Renal pelvis (tissue), 12 donors: ENCODE measurements at places on chromosomes 13 and 19. TPM values are rescaled to one million over a fixed set of nuclear protein-coding genes. Genes with fewer than 3 reads are reported as not detected.

DNA sequence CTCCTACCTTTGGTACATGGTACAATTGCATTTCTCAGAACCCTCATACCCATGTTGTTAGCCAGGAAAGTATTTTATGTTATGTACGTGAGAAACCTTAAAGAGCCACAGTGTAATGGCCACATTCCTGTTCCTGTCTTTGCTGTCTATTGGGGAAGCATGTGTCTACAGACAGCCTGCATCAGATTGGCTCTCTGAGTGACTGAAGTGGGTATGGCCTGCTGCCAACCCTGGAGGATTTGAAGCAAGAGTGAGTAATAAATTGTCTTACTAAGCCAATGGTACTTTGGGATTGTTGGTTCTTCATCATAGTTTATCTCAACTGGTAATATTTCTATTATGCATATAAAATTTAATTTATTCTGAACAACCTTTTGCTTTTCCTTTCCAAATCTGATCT is 574.1 kb downstream of the LMO7 start:
- DNase-seq: no peak

GRCh38 chr19:30391554-30392551 is 19.7 kb downstream of the ZNF536 start:
- no peak for DNase-seq

DNA sequence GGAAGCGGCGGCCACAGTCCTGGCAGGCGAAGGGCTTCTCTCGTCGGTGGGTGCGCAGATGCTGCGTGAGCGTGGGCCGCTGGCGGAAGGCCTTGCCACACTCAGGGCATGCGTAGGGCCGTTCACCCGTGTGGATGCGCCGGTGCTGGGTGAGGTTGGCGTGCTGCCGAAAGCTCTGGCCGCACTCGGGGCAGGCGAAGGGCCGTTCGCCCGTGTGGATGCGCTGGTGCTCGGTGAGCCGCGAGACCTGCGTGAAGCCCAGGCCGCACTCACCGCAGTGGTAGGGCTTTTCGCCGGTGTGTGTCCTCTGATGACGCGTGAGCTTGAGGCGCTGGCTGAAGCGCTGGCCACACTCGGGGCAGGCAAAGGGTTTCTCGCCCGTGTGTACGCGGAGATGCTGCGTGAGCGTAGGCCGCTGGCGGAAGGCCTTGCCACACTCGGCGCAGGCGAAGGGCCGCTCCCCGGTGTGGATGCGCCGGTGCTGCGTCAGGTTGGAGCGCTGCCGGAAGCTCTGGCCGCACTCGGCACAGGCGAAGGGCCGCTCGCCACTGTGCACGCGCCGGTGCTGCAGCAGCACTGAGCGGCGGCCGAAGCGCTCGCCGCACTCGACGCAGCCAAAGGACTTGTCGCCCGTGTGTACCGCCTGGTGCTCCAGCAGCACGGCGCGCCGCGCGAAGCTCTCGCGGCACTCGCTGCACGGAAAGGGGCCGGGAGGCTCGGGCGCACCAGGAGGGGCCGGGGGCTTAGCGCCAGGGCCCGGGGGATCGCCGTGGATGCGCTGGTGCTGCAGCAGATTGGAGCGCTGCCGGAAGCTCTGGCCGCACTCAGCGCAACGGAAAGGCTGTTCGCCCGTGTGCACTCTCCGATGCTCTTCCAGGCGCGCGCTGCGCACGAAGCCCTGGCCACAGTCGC is 4.0 kb upstream of the UBE2M start:
- DNase-seq: no peak

DNA sequence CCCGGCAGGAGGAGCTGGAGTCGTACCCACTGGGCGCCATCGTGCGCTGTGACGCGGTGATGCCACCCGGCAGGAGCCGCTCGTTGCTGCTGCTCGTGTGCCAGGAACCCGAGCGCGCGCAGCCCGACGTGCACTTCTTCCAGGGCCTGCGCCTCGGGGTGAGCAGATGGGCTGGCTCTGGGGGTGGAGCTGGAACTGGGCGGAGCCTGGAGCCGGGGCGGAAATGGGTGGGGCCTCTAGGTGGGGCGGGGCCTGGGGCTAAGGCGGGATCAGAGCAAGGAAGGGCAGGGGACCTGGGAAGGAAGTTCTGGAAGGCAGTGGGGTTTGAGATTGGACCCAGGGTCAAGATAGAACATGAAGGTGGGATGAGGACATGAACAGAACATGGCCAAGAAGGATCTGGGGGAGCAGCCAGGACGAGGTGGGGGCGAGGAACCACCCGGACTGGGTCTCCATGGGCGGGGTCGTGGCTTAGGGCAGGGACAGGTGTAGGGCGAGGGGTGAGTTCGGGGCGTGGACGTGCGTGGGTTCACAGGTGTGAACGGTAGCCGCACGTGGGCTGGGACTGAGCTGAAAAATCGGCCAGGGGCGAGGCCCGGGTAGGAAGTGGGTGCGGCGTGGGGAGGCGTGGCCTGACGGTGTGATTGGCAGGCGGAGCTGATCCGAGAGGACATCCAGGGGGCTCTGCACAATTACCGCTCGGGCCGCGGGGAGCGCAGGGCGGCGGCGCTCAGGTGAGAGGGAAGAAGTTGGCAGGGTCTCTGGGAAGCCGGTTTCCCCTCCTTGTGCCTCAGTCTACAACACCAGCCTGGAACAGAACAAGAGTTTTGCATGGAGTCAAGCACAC is 4.7 kb downstream of the EPS8L1 start:
- DNase-seq: no peak

GRCh38 chr13:52838433-52839107 is 9.9 kb downstream of the PCDH8 start:
- no peak for DNase-seq

DNA sequence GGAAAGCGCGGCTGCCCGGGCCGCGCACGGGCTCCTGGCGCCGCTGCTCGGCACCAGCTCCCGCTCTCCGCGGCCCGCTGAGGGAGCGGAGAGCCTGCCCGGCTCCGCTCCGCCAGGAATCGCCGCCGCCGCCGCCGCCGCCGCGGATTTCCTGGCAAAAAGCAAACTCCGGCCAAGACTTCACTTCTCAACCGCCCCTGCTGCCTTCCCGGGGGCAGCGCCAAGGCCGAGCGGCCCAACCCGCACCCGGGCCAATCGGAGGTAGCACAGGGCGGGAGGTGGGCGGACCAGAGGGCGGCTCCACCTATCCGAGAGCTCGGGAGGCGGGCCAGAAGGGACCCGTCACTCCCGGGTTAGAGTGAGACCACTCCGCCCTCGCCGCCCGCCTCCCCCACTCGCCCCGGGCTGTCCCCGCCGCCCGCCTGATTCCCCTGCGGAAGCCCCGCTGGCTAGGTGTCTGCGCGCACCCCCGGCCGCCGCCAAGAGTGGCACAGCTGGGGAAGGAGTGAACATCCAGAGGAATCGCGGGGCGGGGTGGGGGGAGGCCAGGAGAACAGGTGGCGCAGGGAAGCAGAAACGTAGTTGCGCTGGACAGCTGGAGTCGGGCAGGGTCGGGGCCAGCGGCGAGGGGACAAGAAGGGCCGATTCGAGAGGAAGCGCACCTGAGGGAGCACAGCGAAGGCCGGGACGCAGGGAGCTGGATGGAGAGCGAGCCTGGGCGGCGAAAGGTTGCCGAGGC is at the start of gene LNX2:
LNX2 (minus strand) TSS at position 153 of the 739 bp plus-strand sequence. CDS start 38,826 bp downstream, outside the sequence.
- peak; percentile 98 for DNase-seq

DNA sequence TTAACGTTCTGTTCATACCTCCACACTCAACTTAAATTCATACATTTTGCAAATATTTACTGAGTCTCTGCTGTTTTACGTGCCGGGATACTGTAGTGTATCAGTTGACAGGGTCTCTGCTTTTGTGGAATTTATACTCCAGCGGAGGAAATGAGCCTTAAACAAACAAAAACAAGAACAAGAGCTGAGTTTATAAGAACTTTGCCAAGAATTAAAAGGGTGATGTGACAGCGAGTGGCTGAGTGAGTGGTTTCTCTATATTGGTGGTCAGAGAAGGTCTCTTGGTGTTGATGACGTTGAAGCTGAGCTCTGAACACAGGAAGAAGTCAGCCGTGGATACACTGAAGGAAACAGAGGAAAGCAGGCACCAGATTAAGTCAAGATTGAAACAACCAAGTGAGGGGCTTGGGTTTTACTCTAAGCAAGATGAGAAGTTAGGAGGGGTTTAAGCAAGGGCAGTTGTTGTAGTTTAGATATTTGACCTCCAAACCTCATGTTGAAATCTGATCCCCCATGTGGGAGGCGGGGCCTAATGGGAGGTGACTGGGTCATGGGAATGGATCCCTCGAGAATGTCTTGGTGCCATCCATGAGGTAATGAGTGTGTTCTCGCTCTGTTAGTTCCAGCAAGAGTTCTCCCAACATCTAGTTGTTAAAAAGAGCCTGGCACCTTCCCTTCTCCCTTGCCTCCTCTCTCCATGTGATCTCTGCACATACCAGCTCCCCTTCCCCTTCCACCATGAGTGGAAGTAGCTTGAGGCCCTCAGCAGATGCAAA is 248.3 kb downstream of the DCLK1 start:
- DNase-seq: peak; percentile 67

DNA sequence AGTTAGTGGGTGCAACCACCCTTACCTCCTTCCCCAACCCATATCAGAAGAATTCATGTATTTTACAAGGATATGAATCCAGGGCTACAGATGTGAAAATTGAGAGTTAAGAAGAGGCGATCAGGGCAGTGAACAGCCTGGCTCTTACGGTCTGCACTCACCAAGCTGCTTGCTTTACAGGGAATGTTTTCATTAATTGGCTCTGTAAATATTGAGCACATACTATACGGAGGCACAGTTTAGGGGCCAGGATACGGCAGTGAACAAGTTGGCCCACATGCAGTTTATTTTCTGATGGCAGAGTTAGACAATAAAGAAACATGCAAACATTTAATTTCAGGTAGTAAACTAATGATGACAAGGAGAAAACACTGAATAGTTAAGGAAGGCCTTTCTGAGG is 6.4 kb downstream of the POLR1D start:
- DNase-seq: no peak

GRCh38 chr13:28611654-28612131 is 47.2 kb upstream of the POMP start:
- no peak for DNase-seq

Gene GRIN2D
- 0.52 TPM for polyA plus RNA-seq

Gene TMIGD2
- 0.69 TPM for polyA plus RNA-seq

Gene TTYH1
- 14.4 TPM for polyA plus RNA-seq

Gene FFAR3
- not detected for polyA plus RNA-seq
